ENCODE measurements at places on chromosomes 16 and 17.

GRCh38 chr16:85354686-85355514 lies 242.6 kb upstream of the CIBAR2 start:
- no peak for DNase-seq

- no peak for DNase-seq
These were observed 128.1 kb downstream of the MRTFB start for GRCh38 chr16:14199199-14199598.

GRCh38 chr16:13883276-13883675 lies 36.7 kb upstream of the ERCC4 start:
- no peak for DNase-seq

GRCh38 chr16:24609740-24610415 lies 70.5 kb downstream of the RBBP6 start:
- DNase-seq = no peak

DNA sequence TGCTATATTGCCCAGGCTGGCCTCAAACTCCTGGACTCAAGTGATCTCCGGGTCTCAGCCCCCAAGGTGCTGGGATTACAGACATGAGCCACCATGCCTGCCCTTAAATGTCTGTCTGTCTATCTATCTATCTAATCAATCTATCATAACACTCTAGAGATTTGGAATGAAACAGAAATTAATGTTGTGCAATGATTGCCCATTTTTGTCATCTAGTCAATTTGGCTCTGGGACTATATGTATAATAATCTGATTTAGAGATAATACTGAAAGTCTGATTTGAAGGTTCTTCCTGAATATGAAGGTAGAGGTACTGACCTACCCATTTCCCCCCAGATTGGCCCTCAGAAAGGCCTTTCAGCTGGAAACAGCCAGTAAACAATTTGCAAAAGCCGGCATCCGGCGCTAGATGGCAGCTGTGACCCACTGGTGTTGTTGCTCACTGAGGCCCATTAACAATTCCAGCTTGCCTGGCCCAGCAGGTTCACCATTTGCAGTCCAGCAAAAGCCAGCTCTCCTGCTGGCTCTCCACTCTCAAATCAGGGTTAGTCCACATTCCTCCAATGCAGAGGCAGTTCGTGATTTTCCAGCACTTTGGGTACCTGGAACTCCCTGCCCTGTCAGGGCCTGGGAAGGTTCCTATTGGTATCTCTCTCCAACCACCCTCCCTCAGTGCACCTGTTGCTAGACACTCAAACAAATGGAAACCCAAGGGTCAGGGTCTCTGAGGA lies 22.9 kb upstream of the C16orf87 start:
- peak; percentile 47 for DNase-seq

- no peak for DNase-seq
These were observed 15.0 kb upstream of the USP32 start for GRCh38 chr17:60406887-60407286.

- no peak for DNase-seq
These were observed 3.3 kb upstream of the CCL15 start for GRCh38 chr17:36004594-36005108.

- no peak for DNase-seq
These were observed 155.7 kb upstream of the TNRC6C start for GRCh38 chr17:77802811-77803220.

DNA sequence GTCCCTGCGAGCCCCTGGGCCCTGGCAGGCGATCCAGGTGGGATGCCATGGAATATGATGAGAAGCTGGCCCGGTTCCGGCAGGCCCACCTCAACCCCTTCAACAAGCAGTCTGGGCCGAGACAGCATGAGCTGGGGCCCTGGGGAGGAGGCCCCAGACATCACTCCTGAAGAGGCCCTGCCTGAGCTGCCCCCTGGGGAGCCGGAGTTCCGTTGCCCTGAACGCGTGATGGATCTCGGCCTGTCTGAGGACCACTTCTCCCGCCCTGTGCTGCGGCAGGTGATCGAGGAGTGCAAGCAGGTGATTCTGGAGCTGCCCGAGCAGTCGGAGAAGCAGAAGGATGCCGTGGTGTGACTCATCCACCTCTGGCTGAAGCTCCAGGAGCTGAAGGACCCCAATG lies 33.1 kb downstream of the CDRT15L2 start:
- no peak for DNase-seq

- no peak for DNase-seq
These were observed 38.3 kb downstream of the TBX4 start for GRCh38 chr17:61490540-61490975.

- no peak for DNase-seq
These were observed 8.4 kb downstream of the ARL2BP start for GRCh38 chr16:57253466-57253865.

DNA sequence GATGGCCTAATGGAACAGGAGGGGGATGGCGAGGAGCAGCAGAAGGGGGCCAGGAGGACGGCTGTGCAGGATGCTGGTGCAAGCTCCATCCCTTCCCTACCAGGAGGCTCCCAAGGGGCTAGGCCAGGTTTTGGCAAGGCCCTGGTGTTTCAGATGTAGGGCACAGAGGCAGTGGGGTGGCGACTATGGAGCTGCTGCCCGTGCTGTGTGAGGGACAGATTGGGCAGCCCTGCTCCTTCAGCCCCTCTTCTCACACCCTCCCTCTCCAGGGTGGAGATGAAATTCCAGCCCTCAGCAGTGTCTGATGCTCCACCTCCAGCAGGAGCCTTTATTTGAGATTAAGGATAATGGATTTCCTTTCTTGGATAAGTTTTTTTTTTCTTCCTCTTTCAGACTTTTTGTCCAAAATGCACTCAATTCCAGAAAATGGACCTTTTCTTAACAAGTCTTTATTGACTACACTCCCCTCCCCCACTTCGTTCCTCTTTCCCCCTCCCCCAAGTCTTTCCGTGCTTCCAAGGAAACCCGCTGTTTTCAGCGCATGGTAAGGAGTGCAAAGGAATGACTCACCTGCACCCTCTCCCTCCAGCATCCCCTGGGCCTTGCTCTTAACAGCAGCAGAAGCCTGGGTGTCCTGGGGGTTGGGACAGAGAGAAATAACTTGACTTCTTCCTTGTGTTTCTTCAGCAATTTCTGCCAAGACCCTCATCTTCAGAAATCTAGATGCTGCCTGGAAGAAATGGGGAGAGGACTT lies 95.2 kb downstream of the CCDC182 start:
- no peak for DNase-seq

- peak; percentile 37 for DNase-seq
These were observed 57.8 kb upstream of the TEX2 start for GRCh38 chr17:64320613-64321553.

GRCh38 chr16:69270831-69271230 lies 40.3 kb upstream of the VPS4A start:
- DNase-seq = no peak

- no peak for DNase-seq
These were observed 8.4 kb upstream of the SRCIN1 start for GRCh38 chr17:38613981-38614779.

DNA sequence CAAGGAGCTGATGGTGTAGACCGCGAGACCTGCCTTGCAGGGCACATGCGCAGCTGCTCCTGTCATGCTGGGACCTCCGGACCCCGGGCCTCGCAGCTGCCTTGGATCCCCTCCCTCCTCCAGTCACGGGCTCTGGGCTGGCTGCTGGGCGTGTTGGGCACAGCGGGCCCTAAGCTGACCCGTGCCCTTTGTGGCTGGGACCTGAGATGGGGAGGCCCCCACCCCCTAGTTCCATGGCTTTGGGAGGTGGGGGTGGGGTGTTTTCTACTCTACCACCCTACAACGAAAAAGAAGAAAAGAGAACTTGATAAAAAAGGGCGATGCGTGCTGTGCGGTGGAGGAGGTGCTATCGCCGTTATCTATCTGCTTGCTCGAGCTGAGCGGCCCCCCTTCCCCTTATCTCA lies 14.5 kb downstream of the ZFPM1 start:
- no peak for DNase-seq

DNA sequence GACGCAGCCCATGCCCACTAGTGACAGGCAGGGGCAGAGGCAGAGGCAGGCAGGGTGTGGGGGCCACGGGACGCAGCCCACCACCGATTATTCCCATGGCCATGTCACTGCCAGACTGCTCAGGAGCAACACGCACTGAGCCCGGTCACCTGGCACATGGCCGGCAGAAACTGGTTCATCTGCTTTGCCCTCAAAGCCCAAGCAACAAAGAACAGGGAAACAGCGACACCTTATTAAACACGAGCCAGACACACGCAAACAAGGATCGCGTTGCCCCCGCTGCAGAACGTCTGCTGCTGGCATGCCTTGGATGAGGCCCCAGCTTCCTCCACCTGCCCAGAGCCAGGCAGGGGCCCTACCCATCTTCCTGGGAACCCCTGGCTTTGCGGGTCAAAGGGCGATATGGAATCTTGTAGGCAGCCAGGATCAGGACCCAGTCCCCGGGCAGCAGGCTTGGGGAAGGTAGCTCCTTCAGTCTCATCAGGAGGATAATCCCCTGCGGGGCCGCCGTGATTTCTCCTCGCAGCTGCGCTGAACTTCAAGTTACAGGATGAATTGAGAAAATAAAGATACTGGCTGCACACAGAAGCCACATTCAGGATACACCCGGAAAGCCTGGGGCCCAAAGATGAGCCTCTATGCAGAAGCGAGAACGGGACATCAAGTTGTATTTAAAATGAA lies 4.8 kb downstream of the TBC1D16 start:
- no peak for DNase-seq

- DNase-seq = no peak
These were observed 4.7 kb downstream of the ACD start for GRCh38 chr16:67655363-67655762.

GRCh38 chr17:57943140-57943539 lies 12.1 kb downstream of the CUEDC1 start:
- no peak for DNase-seq

GRCh38 chr16:9135797-9136196 lies 44.4 kb downstream of the HAPSTR1 start:
- DNase-seq = no peak

- DNase-seq = no peak
These were observed 125.5 kb upstream of the KCNJ16 start for GRCh38 chr17:69949496-69949895.

DNA sequence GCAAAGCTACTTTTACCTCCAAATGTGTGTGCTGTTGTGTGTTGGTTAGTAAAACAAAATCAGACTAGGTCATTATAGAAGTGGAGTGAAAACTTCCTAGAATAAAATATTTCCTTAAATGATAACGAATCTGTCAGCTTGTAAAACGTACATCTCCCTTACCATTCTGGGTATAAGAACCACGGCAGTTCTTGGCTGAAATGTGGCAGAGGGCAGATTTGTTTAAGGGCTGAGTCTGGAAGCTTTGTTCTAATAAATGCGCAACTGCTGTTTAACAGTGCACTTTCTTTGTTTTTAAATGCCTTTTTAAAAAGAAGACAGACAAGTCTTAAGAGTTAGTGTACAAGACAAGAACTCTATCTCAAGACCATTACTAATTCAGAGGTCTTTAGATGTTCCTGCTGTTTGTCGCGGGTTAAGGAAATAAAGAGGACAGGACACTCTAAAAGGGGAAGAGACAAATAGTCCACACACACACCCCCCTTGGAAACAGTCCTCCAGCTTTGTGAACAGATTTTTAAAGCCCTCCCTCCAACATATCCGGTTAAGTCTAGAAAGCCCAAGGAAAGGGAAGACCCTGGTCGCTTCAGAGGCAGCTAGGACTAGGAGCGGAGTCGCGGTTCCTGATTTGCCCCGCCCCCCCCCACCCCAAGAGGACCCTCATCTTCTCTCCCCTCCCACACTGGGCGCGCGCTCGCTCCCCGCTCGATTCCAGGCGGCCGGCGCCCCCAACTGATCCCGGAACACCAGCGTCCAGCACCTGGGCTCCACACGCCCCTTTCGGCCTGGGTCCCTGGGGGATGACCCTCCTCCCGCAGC lies 658 bp downstream of the SYNRG start:
- no peak for DNase-seq

- DNase-seq = no peak
These were observed 528.2 kb upstream of the RBFOX1 start for GRCh38 chr16:6804461-6804860.

DNA sequence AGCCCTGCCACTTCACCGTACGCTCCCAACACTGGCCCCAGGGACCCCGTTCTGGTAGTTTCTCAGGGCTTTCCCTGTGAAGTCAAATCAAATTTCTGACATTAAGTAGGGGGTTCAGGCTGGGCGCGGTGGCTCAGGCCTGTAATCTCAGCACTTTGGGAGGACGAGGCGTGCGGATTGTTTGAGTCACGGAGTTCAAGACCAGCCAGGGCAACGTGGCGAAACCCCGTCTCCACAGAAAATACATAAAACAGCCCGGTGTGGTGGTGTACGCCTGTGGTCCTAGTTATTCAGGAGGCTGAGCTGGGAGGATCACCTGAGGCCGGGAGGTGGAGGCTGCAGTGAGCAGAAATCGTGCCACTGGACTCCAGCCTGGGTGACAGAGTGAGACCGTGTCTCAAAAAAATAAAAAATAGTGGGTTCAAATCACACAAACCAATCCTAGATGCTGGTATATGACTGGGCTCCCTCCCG lies 632 bp downstream of the CYBC1 start:
- peak; percentile 36 for DNase-seq

GRCh38 chr16:55017321-55017720 lies 86.7 kb downstream of the IRX5 start:
- no peak for DNase-seq

- no peak for DNase-seq
These were observed 1.5 kb downstream of the KRTAP16-1 start for GRCh38 chr17:41307647-41308046.

DNA sequence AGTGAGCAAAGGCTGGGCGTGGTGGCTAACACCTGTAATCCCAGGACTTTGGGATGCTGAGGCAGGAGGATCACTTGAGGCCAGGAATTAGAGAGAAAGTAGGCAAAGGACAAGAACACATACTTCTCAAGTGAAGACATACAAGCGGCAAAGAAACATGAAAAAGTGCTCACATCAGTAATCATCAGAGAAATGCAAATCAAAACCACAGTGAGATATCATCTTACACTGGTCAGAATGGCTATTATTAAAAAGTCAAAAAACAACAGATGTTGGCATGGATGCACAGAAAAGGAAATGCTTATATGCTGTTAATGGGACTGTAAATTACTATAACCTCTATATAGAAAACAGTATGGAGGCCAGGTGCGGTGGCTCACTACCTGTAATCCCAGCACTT lies 12.2 kb upstream of the SLX4 start:
- DNase-seq = no peak

GRCh38 chr16:55467898-55468297 lies 11.1 kb upstream of the MMP2 start:
- DNase-seq = no peak

DNA sequence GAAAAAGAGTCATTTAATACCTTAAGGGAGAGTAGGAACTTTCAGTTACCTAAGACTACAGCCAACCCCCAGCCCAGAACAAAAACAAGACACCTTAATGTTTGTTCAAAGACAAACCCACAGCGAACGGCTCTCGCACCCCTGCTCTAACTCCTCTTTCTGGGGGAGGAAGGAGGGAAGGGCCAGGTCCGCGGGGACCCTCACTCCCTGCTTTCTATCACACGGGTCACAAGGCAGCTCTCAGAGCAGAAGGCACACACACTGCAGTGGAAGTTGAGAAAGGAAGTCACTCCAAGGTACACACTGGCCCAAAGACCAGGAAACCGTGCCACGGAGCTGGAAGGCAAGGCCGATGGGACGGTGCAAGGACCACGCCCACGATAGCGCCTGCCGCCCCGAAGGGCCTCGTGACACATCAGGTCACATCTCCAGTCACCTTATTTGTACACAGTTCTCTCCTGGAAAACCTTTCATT lies 10.0 kb downstream of the LITAFD start:
- DNase-seq = no peak
